ENCODE measurements at places on chromosomes 4 and X.

DNA sequence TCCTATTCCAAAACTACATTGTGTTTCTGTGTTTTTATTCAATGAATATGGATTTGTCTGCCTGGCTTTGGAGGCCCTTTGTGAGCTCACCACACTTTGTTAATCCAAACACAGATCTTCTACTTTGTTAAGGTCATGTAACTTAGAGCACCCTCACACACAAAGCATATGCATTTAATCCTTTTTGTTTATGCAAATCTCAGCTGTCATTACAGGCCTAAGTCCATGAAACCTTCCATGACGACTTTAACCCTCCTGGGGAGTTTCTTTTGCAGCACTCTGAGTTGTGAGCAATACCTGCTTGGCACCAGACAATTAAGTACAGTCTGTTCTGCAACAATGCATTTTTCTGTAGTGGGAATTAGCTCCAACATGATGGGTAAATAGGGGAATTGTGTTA is 14.9 kb downstream of the CCSER1 start:
- DNase-seq: no peak

GRCh38 chrX:134512566-134512965 is 52.6 kb downstream of the HPRT1 start:
- no peak for DNase-seq

DNA sequence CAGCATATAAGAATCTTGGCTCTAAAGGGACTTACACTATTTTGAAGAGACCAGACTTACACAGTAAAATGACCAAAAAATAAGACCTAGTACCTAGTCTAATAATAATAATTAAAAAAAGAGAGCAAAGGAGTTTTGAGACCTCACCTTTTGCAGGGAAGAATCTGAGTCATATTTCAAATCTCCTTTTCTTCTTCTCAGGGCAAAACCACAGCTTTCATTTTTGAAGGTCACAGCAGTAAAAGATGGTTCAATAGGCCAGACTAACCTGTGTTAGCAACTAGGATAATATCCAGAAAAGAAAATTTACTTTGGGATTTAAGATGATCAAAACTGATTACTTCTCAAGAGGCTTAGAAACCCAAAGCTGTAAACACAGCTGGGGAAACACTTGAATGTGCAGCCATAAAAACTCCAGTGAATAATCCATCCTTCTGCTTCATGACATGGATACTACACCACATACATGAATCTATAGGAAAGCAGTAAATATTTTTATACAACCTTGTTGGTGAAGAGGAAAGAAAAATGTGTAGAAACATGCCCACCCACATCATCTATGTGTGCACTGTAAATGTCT is 25.9 kb upstream of the LNX1 start:
- DNase-seq: no peak

DNA sequence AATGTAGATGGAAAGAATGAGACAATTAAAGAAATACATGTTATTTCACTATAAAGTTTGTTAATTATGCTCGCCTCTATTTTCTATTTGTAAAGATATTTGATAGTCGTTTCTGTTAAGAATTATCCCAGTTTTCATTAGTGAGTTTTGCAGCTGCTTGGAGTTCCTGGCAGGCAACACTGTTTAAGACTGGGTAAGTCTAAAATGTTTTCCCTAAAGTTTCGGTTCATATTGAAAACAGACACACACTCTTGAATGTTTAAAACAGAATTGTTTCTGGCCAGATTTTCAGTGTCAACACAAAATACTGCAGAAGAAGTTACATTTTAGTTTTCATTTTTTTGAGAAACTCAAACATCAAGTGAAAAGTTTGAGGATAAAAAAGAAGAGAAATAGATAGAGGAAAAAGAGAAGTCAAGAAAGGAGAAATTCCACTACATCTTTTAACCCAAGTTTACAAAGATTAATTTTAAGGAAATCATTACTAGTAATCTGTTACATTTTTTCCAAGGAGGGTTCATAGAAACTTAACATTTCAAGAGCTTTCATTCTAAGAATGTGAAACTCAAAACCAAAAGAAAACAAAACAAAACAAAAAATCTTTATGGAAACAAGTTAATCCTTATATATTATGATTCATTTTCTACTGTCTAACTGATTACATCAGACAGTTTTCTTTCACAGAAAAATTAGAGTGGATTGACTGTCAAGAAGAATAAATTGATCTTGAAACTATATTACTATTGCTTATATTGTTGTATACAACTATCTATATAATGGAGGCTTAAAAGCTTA is 305.5 kb downstream of the FAT4 start:
- no peak for DNase-seq

DNA sequence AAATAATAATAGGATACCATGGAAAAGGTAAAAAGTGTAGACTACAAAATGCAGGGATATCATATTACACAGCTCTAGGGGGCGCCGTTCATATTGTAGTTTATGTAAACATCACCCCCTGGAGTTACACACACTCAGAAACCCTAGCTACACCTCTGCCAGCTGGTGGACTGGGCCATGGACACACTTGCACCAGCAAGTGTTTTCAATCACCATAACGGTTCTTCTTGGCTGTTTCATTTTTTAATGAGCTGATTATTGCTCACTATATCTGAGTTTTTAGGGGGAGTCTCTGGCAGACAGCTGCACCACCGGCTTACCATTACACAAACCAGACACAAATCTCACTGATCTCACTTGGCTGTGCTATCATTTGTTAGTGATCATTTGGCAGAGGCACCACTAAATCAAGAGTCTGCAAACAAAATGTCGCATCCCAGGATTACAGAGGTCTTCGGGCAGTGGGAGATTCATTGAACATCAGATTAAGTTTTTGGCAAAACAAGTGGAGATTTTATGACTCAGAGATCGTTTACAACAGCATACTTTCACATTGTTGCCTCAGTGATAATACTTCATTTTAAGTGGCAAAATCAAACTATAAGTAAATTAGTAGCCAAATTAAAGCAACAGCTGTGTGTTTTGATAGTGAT is 185.7 kb downstream of the UNC5C start:
- DNase-seq: no peak

DNA sequence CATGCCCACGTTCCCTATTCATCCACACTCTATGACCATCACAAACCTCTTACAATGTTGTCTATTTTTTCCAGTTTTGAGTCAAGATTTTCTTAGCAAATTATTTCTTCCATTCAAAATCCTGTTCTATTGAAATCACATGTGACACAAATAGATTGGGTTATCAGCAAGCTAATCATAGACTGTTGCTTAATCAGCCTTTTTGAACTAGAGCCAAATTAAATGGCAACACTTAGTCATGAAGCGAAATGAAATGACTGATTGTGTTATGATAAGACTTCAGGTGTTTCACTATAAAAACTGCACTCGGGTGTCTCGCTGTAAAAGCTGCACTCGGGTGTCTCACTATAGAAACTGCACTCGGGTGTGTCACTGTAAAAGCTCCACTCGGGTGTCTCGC is 890.0 kb upstream of the FRG1 start:
- no peak for DNase-seq

DNA sequence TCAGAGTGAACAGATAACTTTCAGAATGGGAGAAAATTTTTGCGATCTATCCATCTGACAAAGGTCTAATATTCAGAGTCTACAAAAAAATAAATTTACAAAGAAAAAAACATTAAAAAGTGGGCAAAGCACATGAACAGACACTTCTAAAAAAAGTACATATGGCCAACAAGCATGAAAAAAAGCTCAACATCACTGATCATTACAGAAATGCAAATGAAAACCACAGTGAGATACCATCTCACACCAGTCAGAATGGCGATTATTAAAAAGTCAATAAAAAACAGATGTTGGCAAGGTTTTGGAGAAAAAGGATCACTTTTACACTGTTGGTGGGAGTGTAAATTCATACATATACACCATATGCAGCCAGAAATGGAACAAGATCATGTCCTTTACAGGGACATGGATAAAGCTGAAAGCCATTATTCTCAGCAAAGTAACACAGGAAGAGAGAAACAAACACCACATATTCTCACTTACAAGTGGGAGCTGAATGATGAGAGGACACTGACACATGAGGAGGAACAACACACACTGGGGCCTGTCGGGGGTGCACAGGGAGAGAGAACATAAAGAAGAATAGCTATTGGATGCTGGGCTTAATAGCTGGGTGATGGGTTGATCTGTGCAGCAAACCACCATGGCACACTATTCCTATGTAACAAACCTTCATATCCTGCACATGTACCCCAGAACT is 41.6 kb upstream of the ITM2A start:
- DNase-seq: no peak

GRCh38 chrX:47840111-47840510 is 3.4 kb downstream of the ZNF81 start:
- DNase-seq: no peak

- DNase-seq: no peak
These were observed 125.4 kb upstream of the SPOCK3 start for GRCh38 chr4:167359711-167360110.

GRCh38 chrX:20221902-20222301 is 44.8 kb downstream of the RPS6KA3 start:
- DNase-seq: no peak

DNA sequence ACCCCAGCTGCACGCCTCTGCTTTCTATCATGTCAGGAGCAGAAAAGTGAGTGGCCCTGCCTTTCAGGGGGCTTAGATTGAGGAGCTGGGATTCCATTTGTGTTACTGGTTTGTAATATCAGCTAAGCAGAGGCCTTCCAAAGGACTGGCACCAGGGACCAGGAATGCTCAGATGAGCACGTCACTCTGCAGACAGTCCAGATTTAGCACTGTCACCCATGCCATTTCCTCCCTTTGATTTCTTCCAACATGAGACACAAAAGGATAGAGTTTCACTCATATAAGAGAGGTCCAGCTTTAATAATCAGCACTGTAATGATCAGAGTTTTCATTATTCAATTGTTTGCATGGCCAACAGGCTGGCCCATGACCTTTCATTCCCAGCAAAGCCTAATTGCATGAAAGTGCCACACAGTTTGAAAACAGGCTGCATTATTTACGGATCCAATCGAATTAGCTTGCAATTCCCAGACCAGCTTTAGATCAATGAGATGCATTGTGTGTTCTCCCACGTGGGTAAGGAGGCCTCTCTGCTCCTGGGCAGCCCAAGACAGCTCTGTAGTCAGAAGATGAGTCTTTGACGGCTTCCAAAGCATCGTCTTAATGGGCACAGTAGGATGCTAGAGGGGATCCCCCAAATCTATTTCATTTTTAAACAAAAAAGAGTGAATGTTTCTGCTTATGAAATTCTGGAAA is 9.8 kb upstream of the SLC2A9 start:
- peak; percentile 10 for DNase-seq

DNA sequence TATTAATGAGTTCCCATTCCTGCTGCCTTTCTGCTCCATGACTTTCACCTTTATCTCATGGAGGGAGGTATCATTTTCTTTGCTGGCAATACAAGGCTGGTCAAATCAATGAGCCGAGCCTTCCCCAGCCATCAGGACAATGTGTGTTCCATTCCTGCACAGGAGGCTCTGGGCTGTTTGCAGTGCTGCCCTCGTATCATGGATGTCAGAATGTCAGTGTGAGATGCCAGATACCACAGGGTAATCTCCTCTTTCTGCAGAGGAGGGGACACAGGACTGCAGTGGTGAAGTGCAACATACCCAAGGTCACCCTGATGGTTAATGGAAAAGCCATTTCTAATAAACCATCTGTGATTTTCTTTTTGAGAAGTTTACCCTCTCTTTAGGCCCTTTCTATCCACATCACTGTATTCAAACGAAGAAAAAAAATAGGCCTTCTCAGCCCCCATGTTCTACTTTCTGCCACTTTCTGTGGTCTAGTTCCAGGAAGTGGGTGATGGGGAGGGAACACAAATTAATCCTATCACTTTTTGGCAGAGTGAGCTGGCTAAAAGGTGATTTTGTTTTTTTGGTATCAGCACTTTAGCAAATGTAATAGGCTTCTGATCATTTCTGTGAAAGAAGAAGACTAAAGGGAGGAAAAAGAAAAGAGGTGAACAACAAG is 490.2 kb upstream of the BOD1L1 start:
- no peak for DNase-seq

DNA sequence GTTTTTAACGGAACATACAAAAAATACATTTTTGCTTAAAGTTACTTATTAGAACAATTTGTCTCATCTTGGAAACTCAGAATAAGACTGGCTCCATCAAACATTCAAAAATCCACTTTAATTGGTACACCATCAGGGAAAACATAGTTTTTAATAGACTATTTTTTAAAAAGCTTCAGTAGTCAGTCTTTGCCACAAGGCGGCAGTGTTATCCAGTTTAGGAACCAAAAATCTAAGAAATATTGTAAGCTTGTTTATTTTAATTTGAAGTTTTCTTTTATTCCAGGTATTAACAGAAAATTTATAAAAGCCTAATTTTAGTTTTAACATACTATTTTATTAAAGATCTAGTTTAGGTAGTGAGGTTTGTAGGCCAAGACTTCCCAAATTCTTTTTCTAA is 107.7 kb downstream of the APOOL start:
- DNase-seq: no peak

DNA sequence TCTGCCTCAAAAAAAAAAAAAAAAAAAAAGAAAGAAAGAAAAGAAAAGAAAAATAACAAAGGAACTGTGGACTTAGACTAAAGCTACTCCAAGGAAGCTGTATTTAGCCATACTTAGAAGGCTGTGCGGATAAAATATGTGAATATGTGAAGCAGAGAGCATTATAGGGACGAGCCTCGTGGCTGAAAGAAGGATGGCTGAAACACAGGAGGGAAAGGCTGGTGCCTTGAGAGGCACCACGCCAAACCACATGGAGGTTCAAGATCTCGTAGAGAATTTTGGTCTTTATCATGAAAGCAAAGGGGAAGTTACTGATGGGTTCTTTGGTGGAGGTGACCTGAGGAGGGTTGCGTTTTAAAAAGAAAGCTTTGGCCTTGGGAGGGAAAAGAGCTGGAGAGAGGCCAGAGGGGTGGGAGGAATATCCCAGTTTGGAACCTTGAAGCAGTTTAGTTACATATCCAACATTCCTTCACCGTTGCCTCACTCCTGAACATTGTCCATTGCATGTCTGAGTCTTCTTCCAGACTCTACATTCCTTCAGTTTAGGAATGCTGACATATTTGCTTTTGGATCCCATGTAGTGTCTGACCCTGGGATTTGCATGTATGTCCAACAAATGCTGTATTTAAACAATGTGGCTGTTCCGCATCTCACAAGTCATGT is 82.5 kb downstream of the CPE start:
- DNase-seq: no peak

DNA sequence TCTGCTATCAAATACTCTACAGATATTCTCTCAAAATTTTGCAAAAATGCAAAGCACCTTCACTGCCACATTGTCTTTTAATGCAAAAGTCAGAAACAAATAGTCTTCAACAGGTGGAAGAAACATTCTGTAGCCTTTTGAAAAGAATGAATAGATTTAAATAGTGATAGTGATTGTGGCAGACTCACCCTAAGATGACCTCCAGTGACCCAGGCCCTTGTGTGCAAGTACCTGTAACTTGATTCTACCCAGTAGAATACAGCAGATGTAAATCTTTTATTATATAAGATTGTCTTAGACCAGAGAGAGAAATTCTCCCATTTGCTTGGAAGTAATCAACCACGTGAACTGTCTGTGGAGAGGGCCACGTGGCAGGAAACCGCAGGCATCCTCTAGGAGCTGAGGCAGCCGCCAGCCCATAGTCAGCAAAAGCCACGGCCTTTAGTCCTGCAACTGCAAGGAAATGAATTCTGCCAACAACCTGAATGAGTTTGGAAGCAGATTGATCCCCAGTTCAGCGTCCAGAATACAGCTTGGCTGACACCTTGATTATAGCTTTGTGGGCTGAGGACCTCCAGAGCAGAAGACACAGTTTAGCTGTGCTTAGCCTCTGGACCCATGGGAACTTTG is 272.5 kb downstream of the ARHGAP10 start:
- no peak for DNase-seq
